ENCODE measurements at places on chromosomes 12 and 14.

DNA sequence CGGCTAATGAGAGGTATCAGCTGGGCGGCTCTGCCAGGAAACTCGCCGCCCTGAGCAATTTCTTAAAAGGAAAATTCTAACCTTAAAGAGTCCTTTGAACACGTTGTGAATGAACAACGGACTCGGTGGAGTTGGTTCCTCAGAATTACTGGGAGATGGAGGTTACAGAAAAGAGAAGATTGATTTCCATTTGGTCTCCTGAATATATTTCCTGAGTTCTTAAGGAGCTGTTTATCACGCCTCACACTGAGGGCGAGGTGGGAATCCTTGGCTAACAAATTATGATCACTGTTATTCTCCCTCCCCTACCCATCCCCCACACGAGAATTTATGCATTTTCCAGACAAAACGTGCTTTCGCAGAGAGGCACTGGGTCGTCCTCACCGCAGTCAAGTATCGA is 194.5 kb upstream of the C14orf180 start:
- DNase-seq, result no peak

DNA sequence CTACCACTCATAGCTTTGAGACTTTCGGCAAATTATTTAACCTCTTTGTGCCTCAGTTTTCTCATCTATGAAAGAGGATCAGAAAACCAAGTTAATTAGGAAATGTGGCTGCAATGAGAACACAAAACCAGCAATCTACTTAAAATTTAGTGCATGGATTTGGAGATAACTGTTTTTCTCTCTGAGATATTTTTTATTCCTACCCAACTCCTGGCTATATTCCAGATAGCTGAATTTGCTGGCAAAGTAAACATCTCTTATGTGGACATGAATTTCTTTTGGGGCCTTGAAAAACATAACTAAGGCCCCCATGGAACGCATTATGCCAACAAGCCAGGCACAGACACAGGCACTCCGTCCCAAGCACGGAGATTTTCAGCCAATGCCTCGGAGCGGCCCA is 53.4 kb upstream of the FOXN3 start:
- DNase-seq, result no peak

- no peak for DNase-seq
These were observed 218.9 kb upstream of the TMTC1 start for GRCh38 chr12:30002677-30003076.

- DNase-seq, result no peak
These were observed 1007.0 kb upstream of the LRFN5 start for GRCh38 chr14:40599725-40600124.

GRCh38 chr12:97358361-97358760 is 104.2 kb upstream of the RMST start:
- no peak for DNase-seq

- no peak for DNase-seq
These were observed 542.7 kb upstream of the LMO3 start for GRCh38 chr12:17148706-17149105.

- DNase-seq, result no peak
These were observed 230.8 kb downstream of the DPF3 start for GRCh38 chr14:72663076-72663487.

GRCh38 chr12:96107236-96107635 is 71.8 kb upstream of the LTA4H start:
- DNase-seq, result no peak

DNA sequence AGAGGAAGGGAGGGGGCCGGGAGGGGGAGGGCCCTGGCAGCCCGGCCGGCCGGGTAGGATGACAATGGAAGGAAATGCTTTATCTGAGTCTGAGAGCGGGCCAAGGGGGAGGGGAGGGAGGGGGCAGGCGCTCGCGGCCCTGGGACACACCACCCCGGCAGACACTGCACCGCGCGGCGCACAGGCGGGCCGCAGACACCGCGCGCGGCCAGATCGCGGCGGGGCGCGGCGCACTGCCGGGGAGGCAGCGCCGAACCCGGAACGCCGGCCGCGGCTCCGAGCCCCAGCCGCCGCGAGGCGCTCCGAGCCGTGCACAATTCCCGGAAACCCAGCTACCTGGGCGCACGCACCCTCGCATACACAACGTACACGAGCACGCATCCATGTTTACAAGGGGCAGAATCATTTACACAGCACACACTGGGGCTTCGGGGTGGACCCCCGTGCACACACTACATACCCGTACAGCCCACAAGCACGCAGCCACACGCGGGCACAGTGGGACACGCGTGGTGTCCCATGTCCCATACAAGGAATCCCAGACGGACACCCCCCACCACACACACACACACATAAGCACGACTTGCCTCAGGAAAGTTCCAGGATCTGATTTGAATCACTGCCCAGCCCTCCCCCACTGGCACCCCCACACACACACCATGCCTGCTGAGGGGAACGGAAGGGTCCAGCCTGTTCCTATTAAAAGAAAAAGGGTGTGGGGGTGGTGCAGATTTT is at the start of gene HDAC7:
TSS of gene HDAC7 (minus strand) at position 8 of the 735 bp plus-strand sequence. CDS start 118 bp downstream, outside the sequence.
- no peak for DNase-seq

DNA sequence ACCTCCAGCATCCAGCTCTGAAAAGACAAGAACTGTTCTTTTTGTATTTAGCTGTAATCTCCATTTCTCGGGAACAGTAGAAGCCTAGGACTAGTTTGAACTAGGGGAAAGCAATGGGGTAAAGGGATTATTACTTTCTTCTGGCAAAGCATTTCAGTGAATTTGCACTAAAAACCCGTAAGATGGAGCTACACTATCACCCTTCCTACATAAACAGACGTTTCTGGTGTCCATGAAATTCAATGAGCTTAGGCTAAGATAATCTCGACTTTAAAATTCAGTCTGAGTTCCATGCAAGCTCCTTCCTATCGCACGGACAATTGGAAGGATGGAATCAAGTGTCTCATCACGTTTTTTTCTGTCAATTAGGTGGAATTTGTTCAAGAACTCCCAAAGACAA is 24.0 kb downstream of the ACSM4 start:
- no peak for DNase-seq

DNA sequence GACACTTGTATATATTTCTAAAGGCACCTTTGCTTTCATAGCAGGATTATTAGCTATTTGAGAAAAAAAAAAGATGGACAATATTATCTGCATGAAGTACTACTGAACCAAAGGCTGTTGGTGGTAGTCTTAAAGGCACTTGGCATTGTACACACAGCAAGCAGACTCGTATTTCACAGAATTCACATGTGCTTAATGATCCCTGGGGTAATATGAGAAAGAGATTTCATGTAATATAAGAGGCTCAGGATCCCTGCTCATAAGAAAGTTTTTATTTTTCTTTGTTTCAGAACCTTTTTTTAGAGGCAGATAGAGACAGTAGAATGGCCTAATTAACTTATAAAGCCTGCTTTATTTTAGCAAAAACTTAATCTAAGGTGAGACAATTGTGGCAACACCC is 59.5 kb downstream of the SYNE2 start:
- no peak for DNase-seq

DNA sequence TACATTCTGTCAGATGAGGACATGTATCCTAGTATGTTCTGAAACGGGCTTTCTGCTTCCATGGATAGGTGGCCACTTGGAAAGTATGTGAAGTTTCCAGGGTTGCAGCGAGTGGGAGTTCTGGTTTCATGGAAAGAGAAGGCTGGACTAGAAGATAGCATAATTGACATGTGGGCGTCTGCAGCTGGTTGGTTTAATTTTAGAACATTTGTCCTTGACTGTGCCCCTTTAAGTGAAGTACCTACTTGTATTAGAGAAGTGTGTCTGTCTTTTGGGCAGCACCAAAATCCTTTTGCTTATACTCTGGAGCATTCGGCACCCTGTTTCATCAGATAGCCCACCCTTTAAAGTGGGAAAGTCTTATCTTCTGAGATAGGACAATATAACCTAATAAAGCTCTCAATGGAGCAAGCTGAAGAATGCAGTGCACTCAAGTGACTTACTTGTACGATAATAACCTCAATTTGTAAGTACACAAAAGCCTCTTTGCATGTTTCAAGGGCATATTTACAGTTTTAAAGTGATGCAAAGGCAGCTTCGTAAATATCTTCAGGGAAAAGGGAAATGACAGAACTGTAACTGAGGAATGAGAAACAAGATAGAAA is 35.2 kb downstream of the NTN4 start:
- DNase-seq, result no peak
